ENCODE measurements at places on chromosomes 7 and 10.

DNA sequence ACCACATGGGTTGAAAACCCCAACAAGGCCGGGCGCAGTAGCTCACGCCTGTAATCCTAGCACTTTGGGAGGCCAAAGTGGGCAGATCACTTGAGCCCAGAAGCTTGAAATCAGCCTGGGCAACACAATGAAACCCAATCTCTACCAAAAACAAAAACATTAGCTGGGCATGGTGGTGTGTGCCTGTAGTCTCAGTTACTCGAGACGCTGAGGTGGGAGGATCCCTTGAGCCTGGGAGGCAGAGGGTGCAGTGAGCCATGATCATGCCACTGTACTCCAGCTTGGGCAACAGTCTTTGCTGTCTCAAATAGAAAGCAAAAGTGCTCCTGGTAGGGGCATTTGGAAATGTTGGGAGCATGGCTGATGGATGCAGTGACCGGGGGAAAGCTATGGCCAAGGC lies 209.6 kb upstream of the PLXNA4 start:
- no peaks in the 10 kb centered on the region for H3K4me1 ChIP-seq
- no peak overlapping the region for H3K27ac ChIP-seq
- DNase-seq: no peak
- H3K36me3 ChIP-seq: peaks cover 23% of the 10 kb centered on the region
- H3K4me3 ChIP-seq: no peak overlapping the region

- H3K36me3 ChIP-seq: peaks cover 2% of the 10 kb centered on the region
- no peak overlapping the region for H3K4me3 ChIP-seq
- H3K27ac ChIP-seq: no peak overlapping the region
- DNase-seq: no peak
Observed at GRCh38 chr10:88114368-88114767, 250.9 kb downstream of the PTEN start.

DNA sequence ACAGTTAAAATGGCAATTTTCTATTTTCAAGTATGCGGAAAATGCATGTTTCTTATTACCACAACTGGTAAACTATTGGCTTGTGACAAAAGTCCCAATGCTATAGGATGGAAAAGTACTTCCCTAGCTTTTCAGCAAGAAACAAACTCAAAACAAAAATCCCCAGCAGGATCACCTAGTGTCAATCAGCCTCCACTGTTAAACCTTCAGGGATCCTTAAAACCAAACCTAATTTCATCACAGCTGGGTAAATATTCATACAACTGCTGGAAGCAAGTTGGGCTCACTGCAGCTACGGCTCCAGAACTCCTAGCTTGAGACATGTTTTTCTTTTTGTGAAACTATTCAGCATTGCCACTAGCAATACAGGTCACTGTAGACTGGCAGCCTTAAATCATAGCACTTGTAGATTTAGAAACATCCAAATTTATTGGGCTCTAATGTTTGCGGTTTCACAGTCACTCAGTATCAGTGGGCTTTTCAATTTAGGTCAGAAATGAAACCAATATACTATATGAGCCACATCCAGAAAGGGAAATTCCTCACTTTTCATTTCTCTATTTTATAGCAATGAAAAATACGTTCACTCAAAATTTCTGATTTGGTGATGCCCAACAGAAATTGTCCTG lies 145.2 kb upstream of the ANK3 start:
- DNase-seq: no peak
- no peak overlapping the region for H3K4me3 ChIP-seq
- peaks cover 4% of the 10 kb centered on the region for H3K4me1 ChIP-seq
- no peaks in the 10 kb centered on the region for H3K27me3 ChIP-seq
- H3K36me3 ChIP-seq: no peaks in the 10 kb centered on the region

DNA sequence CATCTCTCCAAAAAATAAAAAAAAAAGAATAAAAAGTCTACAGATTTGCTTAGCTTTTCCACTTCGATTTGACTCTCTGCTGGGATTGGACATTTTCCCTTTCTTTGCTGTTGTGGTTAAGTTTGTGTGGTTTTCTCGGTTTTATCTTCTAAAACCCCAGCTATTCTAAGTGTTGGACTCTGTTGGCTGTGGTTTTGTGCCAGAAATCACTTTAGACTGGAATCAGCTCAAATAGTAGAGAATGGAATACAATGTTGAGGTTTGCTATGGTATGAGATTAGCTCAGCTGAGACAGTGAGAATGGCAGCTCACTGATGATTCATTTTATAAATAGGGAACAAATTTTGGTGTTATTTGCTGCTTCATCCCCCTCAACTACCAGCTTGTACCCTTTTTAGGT lies 116.0 kb downstream of the BUB3 start:
- H3K4me1 ChIP-seq: no peaks in the 10 kb centered on the region
- no peaks in the 10 kb centered on the region for H3K36me3 ChIP-seq
- H3K27ac ChIP-seq: no peak overlapping the region
- H3K4me3 ChIP-seq: no peak overlapping the region
- no peak for DNase-seq

GRCh38 chr10:71649631-71650030 lies 69.9 kb downstream of the C10orf105 start:
- no peak overlapping the region for H3K4me3 ChIP-seq
- no peak overlapping the region for H3K27ac ChIP-seq
- H3K36me3 ChIP-seq: no peaks in the 10 kb centered on the region

Data from activated CD8-positive, alpha-beta memory T cell treated with anti-CD3 and anti-CD28 coated beads, Interleukin-2, amount 10 ng/mL, durations not matched to agents 7 days and 5 days (primary cell).